ENCODE measurements at places on chromosomes 5 and 9.
A peak's percentile ranks its signal among the peaks of the same experiment; 100 is the strongest.

DNA sequence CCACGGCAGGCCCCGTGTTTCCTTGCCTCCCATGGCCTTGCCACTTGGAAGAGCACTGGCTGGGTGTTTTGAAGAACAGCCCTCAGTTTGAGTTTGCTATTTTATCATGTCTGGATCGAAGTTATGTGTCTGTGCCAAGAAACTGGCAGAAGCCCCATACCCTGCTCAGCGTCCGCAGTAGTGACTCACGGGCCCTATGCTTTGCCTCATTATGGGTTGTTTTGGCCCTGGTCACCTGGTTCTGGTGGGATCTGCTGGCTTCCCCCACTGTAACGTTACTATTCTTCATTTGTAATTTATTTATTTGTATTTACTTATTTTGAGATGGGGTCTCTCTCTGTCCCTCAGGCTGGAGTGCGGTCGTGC, 42.3 kb upstream of the NKD2 start:
- DNase-seq, result no peak

DNA sequence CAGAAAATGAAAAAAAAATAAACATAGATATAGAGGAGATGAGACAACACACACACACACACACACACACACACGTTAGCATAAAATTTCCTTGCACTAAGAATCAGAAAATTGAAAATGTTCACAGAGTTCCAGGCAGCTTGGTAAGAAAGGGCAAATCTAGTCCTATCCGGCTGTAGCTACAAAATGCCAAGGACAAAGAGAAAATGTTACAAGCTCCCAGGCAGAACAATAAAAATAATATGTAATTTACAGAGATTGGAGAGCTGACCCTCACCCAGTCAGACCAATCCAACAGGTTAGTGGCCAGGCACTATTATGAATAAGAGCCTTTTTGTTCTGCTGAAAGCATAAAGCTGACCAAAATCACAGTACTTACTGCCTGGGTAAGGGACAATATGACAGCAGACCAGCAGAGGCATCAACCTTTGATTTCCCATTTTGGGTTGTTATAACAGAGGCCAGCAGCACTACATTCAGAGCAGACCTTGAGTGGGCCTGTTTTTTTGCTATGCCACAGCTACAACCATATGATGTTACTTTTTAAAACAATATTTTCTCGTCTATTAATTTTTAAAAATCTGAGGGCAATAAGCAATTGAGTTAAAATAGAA, 892.6 kb downstream of the TAF11L14 start:
- DNase-seq, result no peak

DNA sequence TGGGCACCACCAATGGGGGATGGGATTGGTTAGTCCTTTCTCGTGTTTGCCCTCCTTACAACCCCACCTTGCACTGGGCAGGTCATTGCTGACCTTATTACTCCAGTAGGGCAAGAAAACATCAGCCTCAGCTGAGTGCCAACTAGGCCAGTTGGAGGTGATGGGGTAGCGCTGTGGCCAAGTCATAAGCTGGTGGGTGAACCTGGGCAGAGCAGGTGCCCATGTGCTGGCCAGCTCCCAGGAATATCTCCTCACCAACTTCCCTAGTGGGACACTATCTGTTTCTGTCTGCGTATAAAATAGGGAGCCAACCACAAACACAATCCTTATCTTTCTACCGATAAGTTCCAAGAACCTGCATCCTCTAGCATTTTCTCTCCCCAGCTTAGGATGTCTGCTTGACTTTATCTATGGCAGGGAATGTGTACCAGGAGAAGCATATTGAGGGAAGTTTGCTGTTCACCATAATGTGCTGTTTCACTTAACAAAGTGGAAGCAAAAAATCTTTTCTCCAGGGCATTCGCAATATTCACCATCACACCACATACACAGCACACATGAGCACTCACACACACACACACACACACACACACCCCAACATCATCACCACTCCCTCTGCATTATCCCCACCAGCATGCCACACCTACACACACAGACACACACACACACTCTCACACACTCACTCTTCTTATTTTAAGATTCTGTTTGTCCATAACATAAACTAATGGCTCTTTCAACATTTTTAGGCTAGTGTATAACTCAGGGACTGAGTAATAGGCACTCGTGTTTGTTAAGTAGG, 390.0 kb downstream of the ENC1 start:
- no peak for DNase-seq

DNA sequence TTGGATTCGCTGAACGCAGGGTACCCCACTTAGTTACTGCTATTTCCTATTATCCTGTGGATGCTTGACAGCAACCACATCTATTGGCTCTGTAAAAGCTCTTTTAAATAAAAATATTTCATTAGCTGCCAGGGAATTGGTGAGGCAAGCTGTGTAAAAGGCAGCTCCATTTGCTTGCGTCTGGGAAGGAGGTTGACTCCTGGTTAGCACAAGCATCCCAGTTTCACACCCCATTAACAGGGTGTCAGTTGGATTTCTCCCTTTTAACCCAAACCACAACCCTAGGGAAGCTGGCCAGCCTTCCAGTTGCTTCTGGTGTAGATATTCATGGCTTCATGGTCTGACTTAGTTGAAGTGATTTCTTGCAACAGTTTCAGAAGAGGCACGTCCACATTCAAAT, 151.0 kb downstream of the GPBP1 start:
- no peak for DNase-seq

DNA sequence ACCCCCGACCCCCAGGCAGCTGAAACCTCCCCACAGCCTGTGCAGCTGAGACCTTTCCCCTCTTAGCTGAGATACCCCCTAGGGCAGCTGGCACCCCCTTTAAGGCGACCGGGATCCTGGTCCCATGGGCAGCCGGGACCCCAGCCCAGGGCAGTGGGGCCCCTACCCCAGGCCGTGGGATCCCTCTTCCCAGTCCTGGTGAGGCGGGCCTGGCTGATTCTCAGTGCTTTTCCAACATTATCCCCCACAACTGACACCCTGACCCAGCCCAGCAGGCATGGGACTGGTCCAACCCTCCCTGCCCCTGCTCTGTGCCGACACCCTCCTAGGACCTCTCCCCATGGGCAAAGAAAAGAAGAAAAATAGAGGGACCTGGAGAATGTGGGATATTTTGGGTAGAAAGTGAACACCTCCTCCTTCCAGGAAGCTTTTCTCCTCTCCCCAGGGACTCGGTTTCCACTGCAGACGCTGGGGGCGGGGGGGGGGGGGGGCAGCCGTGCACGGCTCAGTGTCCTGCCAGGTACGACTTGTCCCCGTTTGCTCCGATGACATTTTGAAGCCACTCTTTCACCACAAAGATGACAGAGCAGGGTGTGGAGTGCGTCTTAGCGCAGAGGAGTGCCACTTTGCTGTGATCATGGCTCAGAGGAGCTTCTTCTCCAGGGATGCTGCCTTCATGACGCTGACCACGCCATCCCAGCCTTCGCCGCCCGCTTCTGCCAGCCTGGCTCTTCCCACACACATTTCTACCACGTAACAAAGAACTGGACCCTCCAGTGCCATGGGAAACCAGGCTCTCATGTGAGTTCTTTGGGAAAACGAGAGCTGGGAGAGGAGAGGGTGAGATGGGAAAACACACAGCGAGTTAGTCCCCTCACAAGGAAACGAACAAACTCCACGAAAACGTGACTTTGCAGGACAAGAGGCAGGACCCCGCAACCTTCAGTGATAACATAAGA, 47.5 kb downstream of the MRPL36 start:
- no peak for DNase-seq

- peak; percentile 80 for DNase-seq
Observed at GRCh38 chr5:73867345-73868335, 241.6 kb downstream of the ARHGEF28 start.

DNA sequence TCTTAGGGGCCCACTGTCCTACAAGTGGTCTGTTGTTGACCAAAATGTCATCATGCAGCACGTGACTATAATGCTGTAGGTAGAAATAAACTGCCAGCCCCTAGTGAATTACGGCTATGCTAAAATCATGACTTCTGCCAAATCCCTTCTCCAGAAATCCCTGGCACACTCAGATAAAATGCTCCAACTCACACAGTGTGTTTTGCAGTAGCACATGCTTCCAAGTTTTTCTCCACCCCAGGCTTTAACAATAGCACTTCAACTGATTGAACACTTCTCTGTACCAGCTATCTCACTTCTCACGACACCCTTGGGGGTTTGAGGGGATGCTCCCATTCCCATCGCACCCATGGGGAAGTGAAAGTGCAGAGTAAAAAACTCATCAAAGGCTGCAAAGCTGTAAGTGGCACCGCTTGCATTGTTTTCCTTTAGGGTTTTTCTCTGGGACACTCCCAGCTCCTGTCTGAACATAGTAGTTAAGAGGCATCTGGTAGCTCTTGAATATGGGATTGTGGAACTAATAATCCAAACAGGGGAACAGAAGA, 151.0 kb upstream of the SLC24A2 start:
- DNase-seq, result no peak

GRCh38 chr9:77016121-77016525, 3.3 kb upstream of the FOXB2 start:
- no peak for DNase-seq

- DNase-seq, result no peak
Observed at GRCh38 chr5:154690488-154690887, 64.7 kb upstream of the LARP1 start.

DNA sequence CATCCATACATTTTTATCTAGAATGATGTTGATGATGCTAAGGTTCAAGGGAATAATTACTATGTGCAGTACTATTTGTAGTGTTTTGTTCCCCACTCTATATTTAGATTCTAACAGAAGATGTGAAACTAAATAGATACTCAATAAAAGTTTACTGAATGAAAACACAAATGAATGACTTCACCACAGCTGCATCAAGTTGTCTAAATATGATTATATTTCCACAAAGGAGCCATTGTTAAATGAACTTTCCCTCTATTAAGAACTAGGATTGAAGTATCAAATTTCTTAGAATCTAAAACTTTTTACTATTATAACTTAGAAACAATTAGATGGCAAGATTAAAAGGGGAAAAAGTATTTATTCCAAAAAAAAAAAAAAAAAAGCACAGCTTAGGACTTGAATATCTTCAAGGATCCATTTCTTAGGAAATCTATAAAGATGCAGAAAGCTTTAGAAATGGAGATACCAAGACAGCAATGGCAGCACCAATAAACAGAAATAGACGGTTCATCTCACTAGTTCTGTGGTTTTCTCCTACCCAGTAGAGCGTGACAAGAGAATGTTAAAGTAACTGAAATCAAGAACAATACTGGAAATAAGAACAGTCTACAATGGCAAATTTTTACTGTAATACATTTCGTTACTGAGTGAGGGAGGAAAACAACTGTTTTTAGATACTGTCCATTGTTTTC, 347.6 kb downstream of the EBF1 start:
- no peak for DNase-seq

GRCh38 chr9:36950389-36950788, 83.7 kb downstream of the PAX5 start:
- no peak for DNase-seq

DNA sequence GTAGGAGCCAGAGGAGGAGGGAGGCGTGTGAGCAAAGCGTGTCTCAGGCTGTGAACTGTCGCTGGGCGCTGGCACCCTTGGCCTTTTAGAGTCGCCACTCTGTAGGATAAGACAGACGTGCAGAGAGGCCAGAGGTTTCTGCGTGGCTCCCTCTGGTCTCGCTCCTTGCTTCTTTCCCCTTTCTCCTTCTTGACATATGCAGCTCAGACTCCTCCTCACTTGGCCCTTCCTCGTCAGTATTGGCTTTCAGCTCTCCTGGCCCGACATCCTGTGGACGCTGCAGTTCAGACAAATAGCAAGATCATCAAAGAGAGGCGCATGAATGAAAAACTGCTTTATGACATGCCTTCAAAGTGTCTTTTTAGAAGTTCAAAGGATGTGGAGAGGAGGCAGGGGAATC, 116.8 kb upstream of the SPRY4 start:
- no peak for DNase-seq

DNA sequence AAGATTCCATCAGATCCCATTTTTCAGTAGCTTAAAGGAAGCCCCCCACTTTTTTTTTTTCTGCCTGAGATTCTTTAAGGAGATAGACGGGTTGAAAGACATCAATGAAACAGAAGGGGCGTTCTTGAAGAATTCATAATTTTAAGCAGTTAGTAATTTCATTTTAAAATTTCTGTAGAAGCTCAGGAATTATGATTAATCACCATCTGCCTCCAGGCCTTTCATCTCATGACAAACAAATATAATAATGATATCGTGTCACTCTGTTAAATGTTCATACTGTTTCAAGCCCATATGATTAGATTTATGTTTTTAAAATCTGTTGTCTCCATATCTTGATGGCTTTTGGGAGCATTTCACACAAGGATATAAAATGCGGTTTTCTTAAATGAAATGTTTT, 75.2 kb downstream of the NPR3 start:
- DNase-seq, result no peak

GRCh38 chr9:80378669-80379293, 807.0 kb downstream of the TLE4 start:
- DNase-seq, result no peak

GRCh38 chr5:173645437-173645807, 29.0 kb upstream of the BOD1 start:
- peak; percentile 9 for DNase-seq

- DNase-seq, result no peak
Observed at GRCh38 chr5:94228791-94229190, 389.6 kb downstream of the KIAA0825 start.

- peak; percentile 49 for DNase-seq
Observed at GRCh38 chr5:98031926-98032325, 741.5 kb upstream of the RGMB start.

DNA sequence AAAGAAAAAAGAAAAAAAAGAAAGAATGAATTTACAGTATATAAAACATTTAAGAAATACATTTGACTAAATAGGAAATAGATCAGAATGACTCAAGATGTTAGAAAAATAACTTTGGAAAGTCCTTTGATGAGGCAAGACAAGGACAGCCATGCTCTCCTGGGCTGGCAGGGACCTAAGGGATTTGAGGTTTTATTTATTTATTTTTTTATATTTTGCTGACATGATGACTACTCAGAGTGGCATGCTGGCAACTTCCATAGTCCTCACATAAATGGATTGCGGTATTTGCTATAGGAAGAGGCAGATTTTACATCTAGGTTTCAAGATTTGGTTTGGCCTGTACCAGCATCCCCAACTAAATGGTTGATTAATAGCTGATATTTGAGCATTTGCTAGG, 17.7 kb downstream of the SLC28A3 start:
- peak; percentile 75 for DNase-seq

- no peak for DNase-seq
Observed at GRCh38 chr5:372996-373709, 51.6 kb downstream of the AHRR start.

GRCh38 chr9:93028448-93029006, 30.0 kb upstream of the SUSD3 start:
- no peak for DNase-seq

Measured in fibroblast of gingiva (primary cell).